ENCODE measurements at places on chromosomes 4 and X.
A peak's percentile ranks its signal among the peaks of the same experiment; 100 is the strongest.

DNA sequence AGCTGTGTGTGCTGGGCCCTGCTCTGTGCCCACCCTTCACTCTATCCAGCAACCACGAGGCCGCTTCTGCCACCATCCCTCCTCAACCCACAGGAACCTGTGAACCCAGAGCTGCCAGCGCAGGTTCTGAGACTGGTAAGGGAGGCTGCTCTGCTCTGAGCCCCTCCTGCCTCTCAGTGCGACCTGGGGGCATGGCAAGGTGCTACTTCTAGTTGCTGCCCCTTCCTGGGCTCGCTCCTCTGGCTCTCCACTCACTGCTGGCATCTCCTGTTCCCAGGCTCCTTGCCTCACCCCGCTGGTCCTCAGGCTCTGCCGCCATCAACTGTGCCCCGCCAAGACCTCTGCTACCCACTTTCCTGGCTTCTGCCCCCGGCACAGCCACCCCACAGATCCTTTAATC, 39.3 kb downstream of the RNF212 start:
- DNase-seq: no peak

DNA sequence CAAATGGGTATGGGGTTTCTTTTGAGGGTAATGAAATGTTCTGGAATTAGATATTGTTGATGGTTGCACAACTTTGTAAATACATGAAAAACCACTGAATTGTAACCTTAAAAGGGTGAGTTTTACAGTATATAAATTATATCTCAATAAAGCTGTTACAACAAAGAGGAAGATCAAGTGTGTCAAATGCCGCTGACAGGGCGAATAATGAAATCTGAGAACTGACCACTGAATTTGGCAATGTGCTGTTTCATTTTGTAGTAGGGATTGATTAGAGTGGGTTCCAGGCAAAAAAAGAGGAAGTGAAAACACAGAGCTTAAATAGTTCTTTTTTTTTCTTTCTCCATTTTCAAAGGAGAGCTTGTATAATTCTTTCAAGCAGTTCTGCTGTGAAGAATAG, 161.1 kb upstream of the NAP1L5 start:
- DNase-seq: no peak

DNA sequence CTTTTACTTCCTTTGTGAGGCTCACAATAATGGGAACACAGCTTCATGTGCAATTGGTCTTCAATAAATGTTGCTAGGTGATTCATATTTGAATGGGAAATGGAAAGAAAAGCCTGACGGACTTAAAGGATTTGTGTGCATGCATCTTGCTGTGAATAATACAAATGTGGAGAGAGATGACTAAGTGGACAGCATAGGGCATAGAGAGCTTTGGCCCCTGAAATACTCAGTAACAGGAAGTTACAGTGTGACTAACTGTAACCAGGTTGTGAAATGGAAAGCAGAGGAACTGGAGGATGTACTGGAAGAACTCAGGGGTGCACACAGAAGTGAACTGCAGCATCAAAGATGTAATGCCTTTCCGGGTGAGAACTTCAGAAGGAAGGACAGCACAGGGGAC, 206.7 kb downstream of the MGST2 start:
- no peak for DNase-seq

GRCh38 chrX:101257448-101258258, 33.5 kb downstream of the TAF7L start:
- DNase-seq: no peak

- DNase-seq: no peak
These were observed 13.7 kb downstream of the DGKK start for GRCh38 chrX:50456712-50457484.

DNA sequence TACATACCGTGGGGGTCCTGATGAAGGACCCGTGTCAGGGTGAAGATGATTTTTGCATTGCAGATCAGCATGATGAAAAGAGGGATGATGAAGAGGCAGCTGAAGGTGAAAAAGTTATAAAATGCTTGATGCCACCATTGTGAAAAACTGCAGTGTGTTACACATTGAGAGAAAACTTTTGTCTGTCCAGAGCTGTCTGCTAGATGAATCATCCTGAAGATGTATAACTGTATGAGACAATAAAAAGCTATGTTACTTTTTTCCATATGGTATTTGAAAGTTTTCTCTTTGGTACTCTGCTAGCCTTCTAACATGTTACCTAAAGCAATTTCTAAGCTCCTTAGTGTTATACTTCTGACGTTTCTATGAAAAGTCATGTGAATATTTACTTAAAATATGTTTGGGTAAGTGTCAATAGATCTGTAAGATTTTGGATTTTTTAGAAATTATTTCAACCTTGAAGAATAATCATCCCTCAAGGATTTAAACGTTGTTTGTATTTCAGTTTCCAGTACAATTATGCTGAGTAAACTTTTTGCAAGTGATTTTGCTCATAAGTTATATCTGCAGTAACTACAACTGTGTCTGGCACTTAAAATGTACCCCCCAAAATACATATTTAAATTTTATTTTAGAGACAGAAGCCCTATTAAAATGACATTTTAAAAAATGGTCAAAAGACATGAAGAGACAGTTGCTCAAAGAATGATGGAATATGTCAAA, 9.5 kb downstream of the GNRHR start:
- no peak for DNase-seq

DNA sequence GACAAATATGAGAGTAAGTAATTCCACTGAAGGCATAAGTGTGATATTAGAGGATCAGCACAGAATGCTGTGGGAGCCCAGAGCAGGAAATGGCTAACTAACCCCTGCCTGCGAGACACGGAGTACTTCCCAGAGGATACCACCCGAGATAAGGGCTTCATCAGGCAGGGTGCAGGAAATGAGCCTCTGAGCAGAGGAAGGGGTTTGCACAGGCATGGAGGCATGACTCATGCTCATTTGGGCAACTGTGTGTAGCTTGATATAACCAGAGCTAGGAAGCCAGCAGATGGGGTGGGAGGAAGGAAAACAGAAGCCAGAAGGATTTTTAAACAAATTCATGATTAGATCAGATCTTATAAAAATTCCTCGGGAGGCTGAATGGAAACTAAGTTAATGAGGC, 70.0 kb upstream of the TSPAN5 start:
- DNase-seq: peak; percentile 86

GRCh38 chr4:3527101-3527913, 4.9 kb downstream of the LRPAP1 start:
- no peak for DNase-seq

DNA sequence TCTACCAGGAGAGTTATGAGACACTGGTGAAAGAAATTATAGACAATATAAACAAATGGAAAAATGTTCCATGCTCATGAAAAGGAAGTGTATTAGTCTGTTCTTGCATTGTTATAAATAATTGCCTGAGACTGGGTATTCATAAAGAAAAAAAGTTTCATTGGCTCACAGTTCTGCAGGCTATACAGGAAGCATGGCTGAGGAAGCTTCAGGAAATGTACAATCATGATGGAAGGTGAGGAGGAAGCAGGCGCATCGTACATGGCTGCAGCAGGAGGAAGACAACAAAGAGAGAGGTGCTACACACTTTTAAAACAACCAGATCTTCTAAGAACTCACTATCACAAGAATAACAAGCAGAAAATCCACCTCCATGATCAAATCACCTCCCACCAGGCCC, 184.3 kb downstream of the NPNT start:
- no peak for DNase-seq

- DNase-seq: no peak
These were observed 18.0 kb downstream of the ZNF275 start for GRCh38 chrX:153351981-153352380.

DNA sequence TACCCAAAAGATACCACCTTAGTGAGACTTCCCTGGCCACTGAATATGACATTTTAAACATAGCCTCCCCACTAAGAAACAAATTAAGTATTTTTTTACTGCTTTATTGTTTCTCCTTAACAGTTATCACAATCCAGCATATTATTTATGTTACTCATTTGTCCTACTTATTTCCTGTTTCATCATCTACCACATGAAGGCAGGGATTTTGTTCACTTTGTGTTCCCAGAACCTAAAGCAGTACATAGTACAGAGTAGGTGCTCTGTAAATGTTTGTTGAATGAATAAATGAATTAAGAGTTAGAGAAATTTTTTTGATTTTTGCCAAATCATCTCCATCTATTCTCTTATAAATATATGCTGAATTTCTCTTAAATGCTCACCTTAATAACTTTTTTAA, 318.4 kb upstream of the GIMD1 start:
- DNase-seq: no peak

DNA sequence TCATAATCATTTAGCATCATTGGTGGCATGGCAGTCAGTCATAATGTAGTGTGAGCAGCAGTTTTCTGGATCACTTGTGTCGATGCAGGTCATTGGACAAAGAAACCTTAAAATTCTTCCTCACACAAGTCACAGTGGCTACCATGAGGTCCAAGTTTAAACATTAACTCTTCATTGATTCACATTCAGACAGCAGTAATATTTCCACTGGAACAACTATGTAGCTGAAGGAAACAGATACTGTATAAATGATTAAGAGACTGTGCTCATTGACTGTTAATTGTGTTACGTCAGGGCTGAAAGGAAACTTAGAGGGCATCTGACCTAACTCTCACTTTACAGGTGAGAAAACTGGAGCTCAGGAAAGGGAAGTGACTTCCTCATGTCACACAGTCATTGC, 261.8 kb downstream of the KLHL13 start:
- DNase-seq: no peak

GRCh38 chrX:18542905-18543304, 117.5 kb downstream of the CDKL5 start:
- no peak for DNase-seq

All from SK-N-MC (cell line).